Caki2 (cell line): ENCODE measurements at places on chromosomes 11 and 22. TPM values are rescaled to one million over a fixed set of nuclear protein-coding genes. Genes with fewer than 3 reads are reported as not detected.

GRCh38 chr22:39992088-39992826 lies 2.5 kb upstream of the FAM83F start:
- no peak for DNase-seq

The SCARF2 gene
- total RNA-seq, result 1.2 and 3.1 TPM in 2 replicates

DNA sequence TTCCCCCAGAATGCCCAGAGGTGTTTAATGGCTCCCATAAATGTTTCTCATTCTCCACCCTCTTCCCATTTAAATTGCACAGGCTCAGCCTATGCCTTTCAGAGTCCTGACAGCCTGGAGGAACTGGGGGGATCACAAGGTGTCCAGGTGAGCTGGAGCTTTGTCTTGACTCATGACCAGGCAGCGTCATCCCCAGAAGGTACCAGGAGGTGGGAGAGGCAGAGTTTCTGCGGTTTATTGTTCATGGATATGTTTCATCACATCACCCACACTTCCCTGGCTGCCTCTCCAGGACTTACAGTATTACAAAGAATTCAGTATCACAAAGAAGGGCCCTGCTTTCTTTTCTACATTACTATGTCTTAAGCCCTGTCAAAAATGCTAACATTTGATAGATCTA lies 103.2 kb upstream of the GALNT18 start:
- no peak for DNase-seq

DNA sequence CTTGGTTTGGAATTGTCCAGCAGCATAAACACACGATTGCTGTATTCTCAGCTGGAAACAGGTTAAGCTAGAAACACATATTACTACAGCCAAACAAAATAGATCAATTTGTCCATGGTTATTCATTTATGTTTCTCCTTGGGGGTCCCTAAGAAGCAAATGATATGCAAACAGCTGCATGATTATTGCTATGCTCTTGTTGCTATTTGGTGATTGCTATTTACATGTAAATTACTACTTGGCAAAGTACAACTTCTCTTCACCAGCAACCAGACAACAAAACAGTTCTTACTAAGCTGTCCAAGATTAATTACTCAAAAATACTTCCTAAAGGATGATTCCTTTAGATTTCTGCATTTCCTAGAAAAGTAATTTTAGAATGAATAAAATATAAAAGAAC lies 567.9 kb upstream of the ARHGAP42 start:
- no peak for DNase-seq

DNA sequence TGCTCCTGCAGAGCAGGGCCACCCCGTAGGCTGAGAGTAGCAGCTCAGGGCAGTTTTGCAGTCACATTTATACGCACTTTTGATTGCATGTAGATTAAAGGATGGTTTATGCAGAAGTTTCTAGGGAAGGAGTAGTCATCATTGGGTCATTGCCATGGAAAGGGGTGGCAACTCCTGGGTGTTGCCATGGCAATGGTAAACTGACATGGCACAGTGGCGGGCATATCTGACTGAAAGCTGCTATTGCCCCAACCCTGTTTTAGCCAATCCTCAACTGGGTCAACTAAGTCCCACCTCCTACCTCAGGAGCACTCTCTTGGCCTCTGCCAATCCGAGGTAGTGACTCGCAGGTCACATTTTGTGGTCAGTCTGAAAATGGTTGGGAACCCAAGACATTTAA lies 2.4 kb upstream of the ARSA start:
- DNase-seq, result peak; percentile 82

- no peak for DNase-seq
These were observed 57.5 kb downstream of the C22orf31 start for GRCh38 chr22:29003975-29004646.

GRCh38 chr11:19595840-19596751 lies 116.5 kb upstream of the NAV2 start:
- DNase-seq, result peak; percentile 79
